ENCODE measurements at places on chromosomes 6 and 20.

DNA sequence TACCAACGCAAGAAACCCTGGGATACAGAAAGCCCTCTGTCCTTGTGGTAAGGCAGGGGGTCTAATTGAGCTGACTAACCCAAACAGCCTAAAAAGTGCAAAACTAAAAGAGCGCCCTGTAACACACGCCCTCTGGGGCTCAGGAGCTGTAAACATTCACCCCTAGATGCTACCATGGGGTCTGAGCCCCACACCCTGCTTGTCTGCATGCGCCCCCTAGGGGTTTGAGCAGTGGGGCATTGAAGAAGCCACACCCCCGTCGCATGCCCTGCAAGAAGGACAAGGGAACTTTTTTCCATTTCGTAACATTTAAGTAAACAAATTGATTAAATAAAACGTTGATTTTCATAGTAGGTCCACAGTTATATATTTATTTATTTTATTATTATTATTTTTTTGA lies 616.9 kb upstream of the MAN1A1 start:
- no peak for DNase-seq

DNA sequence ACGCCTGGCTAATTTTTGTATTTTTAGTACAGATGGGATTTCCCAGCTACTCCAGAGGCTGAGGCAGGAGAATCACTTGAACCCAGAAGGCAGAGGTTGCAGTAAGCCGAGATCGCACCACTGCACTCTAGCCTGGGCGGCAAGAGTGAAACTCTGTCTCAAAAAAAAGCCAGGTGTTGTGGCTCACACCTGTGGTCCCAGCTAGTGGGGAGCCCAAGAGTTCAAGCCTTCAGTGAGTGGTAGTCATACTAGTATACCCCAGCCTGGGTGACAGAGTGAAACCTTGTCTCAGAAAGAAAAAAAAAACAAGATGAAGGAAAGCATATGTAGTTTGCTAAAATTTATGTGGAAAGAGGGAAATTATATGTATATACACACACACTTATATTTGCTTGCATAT lies 20.0 kb upstream of the POU5F1 start:
- DNase-seq: no peak

- no peak for DNase-seq
These were observed 5.5 kb upstream of the FAXC start for GRCh38 chr6:99354983-99355382.

GRCh38 chr6:104537180-104537579 lies 322.5 kb downstream of the HACE1 start:
- peak; percentile 29 for DNase-seq

DNA sequence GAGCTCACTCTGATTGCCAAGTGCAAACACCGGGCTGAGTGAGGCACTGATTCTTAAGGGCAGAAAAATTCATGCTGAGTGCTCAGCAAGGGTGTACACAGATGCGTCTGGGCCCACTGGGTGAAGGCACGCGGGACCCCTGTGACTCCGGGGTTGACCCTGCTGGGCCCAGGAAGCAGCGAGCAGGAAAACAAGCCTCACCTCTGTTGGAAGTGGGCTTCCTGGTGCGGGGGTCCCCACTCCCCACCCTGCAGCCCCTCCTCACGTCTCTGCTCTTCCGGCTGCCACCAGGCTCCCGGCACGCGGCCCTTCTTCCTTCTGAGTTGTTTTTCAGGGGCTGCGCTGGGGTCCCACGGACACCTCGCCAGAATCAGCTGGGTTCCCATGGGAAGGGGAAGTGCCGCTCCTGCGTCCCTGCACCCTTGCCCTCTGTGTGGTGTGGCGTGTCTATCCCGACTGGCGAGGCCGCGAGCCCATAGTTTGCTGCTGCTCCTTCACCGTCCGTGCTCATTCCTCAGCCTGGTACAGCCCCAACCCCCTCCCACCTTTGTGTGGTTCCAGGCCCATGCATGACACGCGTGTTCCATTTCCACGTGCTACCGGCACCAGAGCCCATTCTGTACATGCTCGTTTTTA lies 80.6 kb upstream of the BHLHE23 start:
- no peak for DNase-seq

GRCh38 chr6:3159805-3160781 lies 2.7 kb upstream of the TUBB2A start:
- peak; percentile 58 for DNase-seq

DNA sequence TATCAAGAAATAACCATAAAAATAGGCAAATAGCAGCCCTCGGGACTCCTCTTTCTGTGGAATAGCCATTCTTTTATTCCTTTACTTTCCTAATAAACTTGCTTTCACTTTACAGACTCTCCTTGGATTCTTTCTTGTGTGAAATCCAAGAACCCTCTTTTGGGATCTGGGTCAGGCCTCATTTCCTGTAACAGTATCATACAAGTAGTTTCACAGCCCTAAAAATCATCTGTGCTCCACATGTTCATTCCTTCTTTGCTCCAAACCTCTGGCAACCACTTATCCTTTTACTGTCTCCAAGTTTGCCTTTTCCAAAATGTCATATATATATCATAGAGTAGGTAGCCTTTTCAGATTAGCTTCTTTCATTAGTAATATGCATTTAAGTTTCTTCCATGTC lies 13.5 kb upstream of the NT5E start:
- DNase-seq: no peak

DNA sequence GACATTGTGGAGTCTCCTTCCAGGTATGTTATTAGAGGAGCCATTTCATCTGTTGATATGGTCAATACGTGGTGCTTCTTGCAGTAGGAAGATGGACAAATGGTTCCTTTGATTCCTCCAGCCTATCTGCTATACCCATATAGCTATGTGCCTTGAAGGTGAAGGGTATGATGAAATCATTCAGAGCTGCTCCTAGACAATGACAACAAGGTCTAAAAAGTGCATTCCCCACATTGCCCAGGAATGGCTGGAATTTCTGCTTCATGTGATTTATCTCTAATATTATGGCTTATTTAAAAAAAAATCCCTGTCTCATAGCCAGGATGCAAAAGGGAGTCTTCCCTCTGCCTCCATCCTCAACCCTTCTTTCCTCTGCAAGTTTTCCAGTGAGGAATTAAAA lies 14.1 kb downstream of the DAAM2 start:
- no peak for DNase-seq

- no peak for DNase-seq
These were observed 23.5 kb downstream of the NOL7 start for GRCh38 chr6:13638626-13639025.

GRCh38 chr6:56572788-56573471 lies 69.8 kb downstream of the DST start:
- DNase-seq: no peak

GRCh38 chr20:19070681-19071445 lies 141.6 kb upstream of the SLC24A3 start:
- DNase-seq: no peak

GRCh38 chr6:132161283-132161682 lies 210.1 kb upstream of the CCN2 start:
- peak; percentile 31 for DNase-seq

Measured in H4 (cell line).